ENCODE measurements at places on chromosomes 12 and 14.

DNA sequence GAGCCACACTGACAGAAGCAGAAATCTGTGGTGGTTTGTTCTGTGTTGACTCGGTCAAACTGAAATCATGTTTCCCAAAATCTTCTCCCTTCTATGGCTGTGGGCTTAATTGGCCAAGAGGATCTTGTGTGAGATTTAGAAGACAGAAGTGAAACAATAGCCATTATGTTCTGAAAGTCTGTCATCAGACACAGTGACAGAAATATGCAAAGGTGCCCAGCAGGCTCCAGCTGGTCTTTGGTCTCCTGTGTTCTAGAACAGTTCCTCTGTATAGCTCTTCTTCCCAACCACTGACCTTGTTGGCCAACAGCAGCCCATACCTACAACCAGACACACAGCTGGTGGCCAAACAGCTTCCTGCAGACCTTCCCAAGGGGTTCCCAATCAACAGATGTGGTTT lies 25.0 kb upstream of the COCH start:
- DNase-seq, result no peak

GRCh38 chr12:89927226-89927698 lies 218.6 kb upstream of the ATP2B1 start:
- DNase-seq, result no peak

- DNase-seq, result no peak
Observed at GRCh38 chr12:39028382-39028781, 123.0 kb upstream of the CPNE8 start.

- DNase-seq, result no peak
Observed at GRCh38 chr12:124495194-124495983, 72.0 kb downstream of the NCOR2 start.

DNA sequence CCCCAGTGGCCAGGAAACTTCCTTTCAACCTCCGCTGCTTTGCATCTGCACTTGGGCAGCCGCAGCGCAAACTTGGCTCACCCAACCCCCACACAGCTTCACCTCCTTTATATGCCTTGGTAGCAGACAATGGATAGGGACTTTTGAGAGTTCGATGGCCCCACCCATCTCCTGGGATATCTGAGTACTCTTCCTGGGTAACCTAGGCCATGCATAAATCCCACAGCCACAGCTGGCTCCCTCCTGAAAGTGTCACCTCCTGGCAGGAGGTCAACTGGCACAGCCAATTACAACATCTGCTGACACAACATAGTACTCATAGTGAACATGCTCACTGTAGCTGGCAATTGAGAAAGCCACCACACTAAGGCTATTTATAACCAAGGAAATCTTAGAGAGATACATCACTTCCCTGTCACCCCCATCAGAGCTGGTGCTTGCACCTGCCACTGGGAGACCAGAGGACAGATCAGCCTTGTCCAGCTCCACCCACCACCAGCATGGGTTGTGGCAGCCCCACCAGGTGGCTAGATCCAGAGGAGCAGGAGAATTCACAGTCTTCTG lies 410.0 kb downstream of the SYT1 start:
- no peak for DNase-seq

DNA sequence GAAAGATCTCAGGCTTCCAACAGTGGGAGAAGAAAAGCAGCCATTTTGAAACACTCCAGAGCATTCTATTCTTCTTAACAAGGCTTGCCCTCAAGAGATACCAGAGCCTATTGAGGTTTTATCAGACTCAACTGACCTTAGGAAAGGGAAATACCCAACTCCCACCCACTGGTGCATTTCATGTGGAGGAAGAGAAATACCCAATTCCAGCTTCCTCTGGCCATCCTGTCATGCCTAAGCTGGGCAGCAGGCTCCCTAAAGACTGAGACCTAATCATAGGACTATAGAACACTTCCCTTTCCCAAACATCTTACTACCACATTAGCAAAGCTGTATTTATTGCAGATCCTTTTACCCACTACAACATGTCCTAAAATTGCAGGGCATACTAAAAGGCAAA lies 164.5 kb downstream of the KIF21A start:
- no peak for DNase-seq

DNA sequence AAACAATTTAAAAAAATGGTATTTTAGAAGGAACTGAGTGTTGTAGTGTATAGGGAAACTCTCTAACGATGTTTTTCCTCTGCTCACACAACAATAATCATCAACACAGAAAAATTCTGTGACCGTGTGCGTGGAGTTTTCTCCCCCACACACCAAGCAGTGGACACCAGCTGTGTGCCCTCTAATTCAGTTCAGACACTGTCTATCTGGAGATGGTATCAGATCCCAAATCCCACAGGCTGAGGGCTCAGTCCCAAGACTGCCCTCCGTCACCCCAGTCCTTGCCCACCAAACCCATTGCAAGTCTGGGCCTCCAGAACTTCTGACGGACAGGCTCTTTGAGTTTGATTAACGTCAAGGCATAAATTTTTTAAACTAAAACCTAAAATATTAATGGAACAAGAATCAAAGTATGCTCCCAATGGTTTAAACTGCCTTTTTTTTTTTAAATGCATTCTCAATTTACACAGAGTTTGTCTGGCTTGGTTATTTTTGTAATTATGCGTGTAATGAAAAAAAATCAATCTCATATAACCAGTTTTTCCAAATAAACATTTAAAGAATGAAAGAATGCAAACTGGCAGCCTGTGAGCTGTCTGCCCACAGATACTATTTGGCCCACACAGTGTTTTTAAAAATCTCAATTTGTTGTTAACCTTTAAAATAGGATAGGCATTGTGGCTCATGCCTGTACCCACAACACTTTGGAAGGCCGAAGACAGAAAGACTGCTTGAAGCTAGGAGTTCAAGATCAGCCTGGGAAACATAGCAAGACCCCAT lies 19.2 kb downstream of the BLTP3B start:
- DNase-seq, result no peak

GRCh38 chr14:65229748-65230728 lies 127.7 kb upstream of the MAX start:
- DNase-seq, result no peak

- peak; percentile 9 for DNase-seq
Observed at GRCh38 chr12:26195250-26195640, at the start of gene SSPN. Gene SSPN, plus strand, starts transcription at chr12:26195573. Its CDS starts 100 bp downstream, at chr12:26195673.

DNA sequence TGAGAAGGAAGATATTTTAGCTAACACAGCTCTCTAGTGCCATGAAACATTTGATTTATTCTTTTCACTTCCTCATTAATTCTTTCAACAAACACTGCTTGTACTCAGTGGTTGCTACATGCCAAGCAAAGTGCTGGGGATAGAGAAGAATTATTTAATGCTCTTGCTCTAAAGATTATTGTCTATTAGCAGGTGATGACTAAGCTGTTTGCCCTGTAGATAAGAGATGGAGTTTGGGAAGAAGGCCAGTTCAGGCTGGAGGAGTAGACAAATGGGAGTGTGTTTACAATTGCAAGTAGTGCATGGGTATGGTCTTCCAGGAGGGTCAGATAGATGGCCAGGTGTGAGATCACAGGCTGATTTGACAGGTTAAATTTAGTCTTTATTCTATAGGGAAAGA lies 99.8 kb upstream of the SEL1L start:
- no peak for DNase-seq

GRCh38 chr12:112096667-112097066 lies 11.9 kb downstream of the NAA25 start:
- DNase-seq, result no peak

DNA sequence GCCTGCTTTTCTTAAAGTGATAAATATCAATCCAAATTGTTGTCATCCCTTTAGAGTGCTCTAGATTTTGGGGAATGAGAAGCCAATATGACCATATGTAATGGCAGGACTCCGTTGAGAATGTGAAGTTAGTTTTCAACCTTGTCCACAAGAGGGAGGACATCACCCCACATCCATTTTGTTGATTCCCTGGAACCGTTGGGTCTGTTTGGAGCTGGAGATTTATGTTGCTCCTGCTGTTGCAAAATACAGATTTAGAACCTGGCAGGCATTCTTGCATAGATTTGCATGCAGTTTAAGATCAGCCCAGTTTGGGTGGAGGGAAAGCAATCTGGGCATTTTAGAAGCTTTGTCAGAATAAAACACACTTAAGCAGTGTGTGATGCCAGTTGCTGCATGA lies 620.1 kb downstream of the NRXN3 start:
- no peak for DNase-seq

- DNase-seq, result no peak
Observed at GRCh38 chr12:131923260-131923659, 5.8 kb upstream of the PUS1 start.

DNA sequence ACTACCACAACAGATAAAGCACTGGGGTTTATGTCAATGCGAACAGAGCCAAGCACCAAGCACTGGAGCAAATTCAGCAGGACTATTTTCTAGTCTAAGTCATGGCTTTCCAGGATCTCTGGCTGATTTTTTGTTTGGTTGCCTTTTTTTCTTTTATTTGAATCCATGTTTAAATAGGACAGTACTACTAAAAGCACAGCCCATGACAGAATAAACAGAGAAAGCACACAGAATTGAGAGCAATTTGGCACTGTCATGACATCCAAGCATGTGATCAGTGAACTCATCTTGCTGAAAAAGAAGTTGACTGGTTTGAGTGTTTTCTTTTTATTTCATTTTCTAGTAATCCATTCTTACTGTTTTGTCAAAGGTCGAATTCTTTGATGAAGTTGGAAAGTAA lies 23.1 kb upstream of the RERG start:
- DNase-seq, result no peak

DNA sequence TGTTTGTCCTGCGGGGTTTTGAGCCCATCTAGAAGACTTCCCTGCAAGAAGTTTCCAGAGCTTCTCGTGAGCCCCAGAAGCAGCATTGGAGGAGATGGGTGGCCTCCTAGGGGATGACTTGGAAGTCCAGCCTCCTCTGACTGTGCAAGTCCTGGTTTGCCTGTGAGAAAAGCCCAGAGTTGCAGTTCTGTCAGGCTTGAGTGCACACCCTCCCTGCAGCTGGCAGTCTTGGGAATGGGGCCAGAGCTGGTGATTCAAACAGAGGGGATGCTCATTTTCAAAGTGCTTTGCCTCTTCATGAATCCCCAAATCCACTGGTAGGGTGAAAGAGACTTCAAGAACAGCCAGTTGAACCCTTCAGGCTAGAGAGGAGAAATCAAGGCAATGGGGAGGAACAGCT lies 3.9 kb upstream of the PPP1R1A start:
- no peak for DNase-seq

- no peak for DNase-seq
Observed at GRCh38 chr12:114400925-114401324, 5.0 kb downstream of the TBX5 start.

GRCh38 chr12:126905752-126906151 lies 1361.2 kb upstream of the TMEM132C start:
- DNase-seq, result no peak
